ENCODE measurements at places on chromosomes 7 and 10.

DNA sequence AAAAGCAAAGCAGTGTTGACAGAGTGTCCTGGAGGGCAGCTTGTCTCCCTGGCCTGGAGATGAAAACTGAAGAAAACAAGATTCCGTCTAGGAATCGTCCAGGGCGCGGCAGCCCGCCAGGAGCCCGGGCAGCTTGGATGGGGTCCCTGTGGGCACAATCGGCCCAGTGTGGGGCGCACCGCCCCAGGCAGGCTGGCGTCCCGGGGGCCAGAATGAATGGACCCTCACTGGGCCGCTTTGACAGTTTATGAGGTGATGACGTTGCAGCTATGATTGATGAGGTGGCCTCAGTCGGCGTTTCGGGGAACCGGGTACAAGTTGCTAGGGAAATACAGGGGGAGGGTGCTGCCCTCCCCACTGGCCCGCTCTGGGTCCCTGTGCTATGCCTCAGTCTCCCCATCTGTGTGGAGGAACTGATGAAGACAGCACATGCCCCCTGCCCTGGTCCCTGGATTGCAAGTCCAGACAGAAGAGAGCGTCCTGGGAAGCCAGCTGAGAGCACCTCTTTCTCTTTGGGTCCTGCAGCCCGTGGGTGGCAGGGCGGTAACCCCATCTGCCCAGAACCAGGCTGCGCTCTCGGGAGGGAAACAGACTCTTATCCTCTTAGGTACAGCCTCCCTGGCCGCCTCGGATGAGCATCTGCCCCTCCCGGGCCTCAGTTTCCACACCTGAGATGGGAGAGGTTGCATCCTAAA is 131.3 kb downstream of the LHPP start:
- DNase-seq = no peak

DNA sequence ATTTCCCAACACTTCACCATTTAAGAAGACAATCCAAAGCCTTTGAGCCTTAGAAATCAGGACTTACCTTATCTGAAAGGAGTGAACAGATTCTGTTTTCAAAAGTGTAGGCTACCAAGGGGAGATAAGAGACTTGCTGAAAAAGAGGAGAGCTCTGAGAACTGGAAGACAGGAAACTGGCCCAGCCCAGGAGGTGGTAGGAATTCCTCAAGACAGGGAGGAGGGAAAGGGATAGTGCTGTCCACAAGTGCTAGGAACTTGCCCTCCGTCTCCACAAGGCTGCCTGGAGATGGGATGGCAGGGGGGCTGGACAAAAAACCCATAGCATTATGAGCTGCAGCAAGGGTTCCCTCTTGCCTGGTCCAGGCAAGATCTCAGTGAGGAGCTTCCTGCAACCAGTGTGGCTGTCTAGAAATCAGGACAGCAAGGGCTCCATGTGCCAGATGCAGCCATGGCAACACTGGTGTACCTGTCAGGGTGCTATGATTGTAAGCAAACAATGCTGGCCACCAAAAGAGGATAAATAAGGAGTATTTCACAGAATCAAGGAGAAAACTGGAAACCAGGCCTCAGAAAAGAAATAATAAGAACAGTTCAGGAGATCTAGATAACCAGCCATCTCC is 22.7 kb upstream of the FRMD4A start:
- no peak for DNase-seq

- DNase-seq = no peak
These were observed 1.7 kb upstream of the NSUN6 start for GRCh38 chr10:18653112-18653511.

DNA sequence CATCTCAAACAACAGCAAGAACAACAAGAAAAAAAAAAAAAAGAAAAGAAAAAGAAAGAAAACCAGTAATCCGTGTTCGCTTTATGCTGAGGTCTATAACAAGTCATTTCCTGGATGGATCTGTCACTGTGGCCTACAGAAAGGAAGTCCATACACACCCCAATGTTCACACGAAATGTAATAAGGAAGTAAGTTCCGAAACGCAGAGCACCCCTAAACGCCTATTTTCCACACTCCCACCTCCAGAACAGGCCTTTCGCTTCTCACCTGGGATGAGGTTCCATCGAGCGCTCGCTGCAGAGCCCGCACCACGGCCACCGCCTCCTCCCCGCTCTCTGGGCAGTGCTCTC is 735 bp downstream of the ZNF394 start:
- no peak for DNase-seq

DNA sequence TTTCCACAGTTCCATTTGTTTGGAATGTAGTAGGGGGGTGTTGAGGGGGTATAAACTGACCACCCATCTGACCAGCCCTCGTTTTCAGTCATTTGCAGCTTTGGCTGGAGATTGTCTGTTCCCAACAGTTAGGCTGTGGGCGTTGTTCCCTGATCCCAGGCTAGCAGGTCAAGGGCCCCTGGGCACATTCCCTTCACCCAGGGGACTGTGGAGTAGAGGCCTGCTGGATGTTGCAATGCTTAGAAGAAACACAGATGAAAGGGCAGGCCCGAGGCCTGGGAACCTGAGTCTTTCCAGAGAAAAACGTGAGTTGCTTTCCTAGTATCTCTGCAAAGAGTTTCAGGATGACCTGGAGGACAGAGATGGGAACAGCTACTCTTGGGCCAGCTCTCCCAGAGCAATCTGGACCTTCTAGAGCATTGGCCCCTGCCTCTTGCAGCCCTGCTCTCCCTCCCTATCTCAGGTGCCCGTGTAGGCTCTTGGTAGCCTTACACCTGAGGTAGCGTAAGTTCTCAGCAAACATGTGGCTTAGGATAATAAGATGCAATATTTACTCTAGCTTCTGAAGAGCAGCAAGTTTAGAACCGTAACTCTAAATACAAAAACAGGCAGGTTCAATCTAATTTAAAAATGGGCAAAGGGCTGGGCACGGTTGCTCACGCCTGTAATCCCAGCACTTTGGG is 99.4 kb upstream of the EFCAB10 start:
- DNase-seq = no peak

DNA sequence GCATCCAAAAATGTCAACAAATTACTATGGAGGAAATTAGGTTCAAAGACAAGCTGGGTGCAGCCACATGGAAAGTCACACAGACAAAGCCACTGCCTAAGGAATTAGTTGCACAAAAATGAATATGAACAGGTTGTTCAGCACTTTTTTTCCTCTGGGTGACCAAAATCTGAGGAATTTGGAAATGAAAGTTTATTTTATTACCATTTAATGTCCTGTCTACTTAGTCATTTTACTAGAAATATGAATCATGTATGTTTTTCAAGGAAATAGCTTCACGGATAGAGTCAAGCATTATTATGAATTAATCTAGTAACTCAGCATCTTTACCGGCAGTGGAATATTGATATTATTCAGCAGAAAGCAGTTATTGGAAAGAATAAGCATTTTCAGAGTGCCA is 106.3 kb downstream of the ANK3 start:
- no peak for DNase-seq

GRCh38 chr10:31000071-31000782 is 31.4 kb downstream of the ZNF438 start:
- DNase-seq = no peak

DNA sequence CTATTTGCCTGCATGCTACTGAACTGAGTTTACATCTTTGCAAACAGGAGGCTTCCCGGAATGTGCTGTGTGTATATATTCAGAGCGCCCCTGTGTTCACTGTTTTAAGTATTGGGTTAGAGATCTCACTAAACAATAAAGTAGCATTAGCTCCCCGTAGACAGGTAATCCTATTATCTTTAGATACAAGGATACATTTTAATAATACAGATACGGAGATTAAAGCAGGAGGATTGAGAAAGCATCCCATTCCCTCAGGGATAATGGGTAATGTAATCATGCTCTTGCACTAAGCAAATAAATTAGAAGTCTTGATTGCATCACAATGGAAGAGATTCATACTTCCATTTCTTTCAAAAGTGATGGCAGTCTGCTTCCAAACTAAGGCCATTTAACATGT is 809.0 kb downstream of the NRG3 start:
- DNase-seq = no peak

DNA sequence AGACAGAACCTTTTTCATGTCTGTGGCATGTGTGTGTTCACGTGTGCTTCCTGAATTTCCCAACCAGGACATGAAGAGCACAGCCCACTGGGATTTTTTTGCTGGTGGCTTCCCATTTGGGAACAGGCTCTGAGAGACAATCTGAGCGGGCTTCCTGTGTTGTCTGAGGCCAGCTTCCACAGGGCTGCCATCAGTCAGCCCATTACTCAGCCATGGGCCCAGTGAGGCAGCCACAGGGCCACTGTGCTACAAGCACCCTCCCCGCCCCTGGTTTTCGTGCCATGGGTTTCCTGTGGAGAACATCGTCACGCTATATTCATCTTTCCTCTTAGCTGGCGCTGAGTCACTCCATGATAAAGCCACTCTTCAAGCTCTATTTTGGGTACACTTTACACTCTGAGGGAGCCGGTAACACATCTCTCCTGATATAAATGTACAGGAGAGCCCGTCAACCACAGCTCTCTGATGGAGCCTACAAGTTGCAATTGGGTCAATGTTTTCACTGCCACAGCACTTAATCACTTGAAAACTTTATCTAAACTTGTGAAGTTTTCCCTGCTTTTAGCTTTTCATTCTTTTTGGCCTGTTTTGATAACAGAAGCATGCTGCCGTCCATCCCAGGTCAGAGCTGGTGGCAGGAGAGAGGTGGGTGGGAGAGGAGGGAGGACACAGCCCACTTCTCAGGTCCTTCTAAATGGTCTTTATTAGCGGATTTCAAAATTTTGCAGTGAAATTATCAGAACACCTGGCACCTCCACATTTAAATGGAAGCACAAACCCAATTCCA is 96.9 kb downstream of the HIPK2 start:
- peak; percentile 84 for DNase-seq

DNA sequence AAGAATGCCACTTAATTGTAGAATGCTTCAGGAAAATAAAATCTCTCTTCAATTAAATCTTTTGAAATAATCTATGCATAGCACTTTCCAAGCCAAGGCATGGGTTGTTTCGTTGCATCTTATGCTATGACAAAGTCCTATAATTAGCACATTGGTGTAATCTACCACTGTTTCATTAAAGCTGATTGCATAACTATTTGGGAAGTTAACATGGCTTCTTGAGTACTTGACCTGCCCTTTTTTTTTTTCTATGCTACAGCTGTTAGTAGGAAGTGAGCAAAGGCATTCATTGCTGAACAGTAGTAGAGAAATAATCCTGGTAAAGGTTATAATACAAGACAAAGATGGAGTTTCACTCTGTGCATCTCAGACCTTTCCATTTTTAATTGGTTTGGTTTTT is 557.2 kb upstream of the CELF2 start:
- no peak for DNase-seq

GRCh38 chr7:158238616-158239289 is 348.9 kb downstream of the PTPRN2 start:
- DNase-seq = no peak

DNA sequence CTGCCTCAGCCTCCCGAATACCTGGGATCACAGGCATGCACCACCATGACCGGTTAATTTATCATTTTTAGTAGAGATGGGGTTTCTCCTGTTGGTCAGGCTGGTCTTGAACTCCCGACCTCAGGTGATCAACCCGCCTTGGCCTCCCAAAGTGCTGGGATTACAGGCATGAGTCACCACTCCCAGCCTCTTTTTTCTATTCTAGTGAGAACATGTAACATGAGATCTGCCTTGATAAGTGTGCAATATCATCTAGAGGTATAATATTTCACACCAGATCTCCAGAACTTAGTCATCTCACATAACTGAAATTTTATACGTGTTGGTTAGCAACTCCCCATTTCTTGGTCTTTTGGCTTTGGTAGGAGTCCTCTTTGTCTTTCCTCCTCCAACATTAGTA is 656.9 kb downstream of the CNTNAP2 start:
- DNase-seq = no peak

DNA sequence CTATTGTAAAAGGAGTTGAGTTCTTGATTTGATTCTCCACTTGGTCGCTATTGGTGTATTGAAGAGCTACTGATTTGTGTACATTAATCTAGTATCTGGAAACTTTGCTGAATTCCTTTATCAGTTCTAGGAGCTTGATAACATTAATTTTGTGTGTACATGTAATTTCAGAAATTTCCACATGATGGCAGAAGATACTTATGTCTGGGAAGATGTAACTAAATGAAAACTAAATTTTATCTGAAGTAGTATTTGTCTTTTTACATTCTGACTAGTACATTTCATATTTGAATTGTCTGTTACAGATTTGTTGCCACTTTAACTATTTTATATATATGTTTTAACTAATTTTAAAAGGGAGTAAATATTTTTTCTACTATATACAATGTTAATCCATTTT is 27.6 kb downstream of the SDHAF3 start:
- no peak for DNase-seq

DNA sequence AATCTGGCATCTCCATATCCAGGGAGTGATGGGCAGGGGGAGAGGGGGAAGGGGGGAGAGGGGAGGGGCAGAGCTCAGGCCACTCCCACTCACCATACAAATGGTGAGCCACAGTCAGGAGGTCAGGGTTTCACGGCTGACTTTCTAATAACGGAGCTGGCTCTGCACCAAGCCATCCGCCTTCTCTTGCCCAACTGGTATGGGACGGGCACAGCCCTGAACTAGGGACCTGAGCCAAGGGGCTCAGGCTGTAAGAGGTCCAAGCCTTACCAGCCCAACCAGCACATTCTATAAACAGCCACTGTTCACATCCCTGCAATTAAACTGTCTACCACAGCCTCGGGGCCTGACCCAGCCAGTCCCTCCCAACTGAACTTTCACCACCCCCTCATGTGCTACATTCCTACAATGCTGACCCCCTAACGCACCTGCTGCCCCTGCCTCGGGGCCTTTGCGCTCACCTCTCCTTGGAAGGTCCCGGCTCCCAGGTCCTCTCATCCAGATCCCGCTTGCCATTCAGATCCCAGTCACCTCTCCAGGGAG is 32.5 kb downstream of the RGS10 start:
- no peak for DNase-seq

DNA sequence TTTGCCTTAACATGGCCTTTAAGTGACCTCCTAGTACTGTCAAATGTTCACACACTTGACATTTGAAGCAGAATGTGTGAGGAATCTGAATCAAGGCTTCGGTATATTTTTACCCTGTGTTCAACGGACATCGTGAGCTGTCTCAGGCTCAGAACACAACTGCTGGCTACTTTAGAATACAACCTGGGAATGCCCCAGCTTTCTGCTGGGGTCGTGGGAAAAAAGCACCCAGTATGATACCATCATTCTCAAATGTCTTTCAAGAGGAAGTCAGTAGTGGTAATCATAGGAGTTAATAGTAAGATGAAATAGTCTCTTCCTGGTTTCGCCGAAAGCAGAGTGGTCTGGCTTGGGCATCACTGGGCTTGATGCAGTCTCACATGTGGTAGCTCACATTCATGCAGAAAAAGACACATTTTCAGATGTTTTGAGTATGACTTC is 67.2 kb downstream of the CREB5 start:
- no peak for DNase-seq

Measured in HS-5 (cell line).